ENCODE measurements at places on chromosomes 2 and 18.

DNA sequence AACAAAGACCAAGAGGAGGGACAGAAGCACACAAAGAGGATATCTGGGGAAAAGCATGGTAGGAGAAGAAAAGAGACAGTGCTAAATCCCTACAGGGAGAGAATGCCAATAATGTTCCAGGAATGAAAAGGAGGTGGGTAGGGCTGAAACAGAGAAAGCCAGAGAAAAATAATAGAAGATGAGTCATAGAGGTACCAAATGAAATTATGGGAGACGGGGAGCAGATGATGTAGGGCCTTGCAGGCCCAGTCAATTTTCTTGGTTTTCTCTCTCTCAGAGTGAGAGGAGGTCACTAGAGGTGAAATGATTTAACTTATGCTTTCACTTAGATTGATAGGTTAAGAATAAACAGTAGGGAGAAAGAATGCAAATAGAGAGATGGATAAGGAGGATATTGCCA, 61.5 kb downstream of the RPRM start:
- no peak for DNase-seq

- DNase-seq = no peak
Measured at GRCh38 chr18:34001376-34001775, 223.3 kb downstream of the NOL4 start.

DNA sequence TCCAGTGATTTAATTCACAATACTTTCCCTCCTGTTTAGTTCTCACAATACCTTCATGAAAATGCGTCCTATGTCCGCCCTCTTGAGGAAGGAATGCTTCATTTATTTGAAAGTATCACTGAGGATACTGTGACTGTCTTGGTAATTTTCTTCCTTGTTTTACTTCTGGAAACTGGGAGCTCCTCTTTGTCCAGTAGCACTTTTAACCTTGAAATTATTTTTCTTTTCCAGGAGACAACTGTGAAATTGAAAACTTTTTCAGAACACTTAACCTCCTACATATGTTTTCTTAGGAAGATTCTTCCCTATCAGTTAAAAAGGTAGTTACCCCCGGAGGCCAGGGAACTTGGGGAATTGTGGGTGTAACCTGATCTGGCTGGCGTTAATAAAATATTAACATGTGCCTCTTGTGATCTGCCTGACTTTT, 58.9 kb upstream of the STON1 start:
- DNase-seq = no peak

- DNase-seq = no peak
Measured at GRCh38 chr2:200873560-200873959, 9.1 kb upstream of the CLK1 start.

Data from esophagus squamous epithelium (tissue), 5 donors.